ENCODE measurements at places on chromosomes 7 and 10. TPM values are rescaled to one million over a fixed set of nuclear protein-coding genes. Genes with fewer than 3 reads are reported as not detected.

Gene RPEL1
- total RNA-seq: 0.16 TPM

Gene BAMBI
- 2.3 TPM for total RNA-seq

Gene ZNF479
- total RNA-seq: not detected

Gene GPR26
- total RNA-seq: 3.1 TPM

Gene GSAP
- 12.6 TPM for total RNA-seq

Gene CAMK1D
- 18.9 TPM for total RNA-seq

Gene ANKRD26
- total RNA-seq: 32.3 TPM

Gene MARVELD1
- total RNA-seq: 3.4 TPM

Gene HIPK2
- total RNA-seq: 12.0 TPM

Gene LAMB1
- total RNA-seq: 31.4 TPM

Gene BLNK
- total RNA-seq: 0.78 TPM

Gene MSMB
- total RNA-seq: not detected

Gene EPDR1
- 16.4 TPM for total RNA-seq

Measured in occipital lobe (tissue), 3 donors.